ENCODE measurements at places on chromosomes 5 and 9. TPM values are rescaled to one million over a fixed set of nuclear protein-coding genes. Genes with fewer than 3 reads are reported as not detected.

- peak; percentile 44 for DNase-seq
Measured at GRCh38 chr9:20640331-20641187, 18.3 kb upstream of the MLLT3 start.

DNA sequence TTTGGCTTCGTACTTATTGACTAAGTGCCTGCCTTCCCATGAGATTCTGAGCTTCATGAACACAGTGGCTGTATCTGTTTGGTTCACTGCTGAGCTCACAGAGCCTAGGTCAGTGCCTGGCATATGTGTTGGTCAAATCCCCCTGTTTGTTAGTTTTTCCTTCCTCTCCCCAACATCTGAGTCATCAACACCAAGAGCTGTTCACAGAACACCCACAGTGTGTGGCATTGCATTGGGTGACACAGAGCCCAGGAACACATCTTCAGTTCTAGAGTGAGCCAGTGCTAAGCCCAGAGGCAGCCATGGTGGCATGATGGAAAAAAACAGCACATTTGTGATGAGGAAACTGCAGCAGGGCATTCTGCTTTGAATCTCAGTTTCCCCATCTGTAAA lies 294.6 kb downstream of the SEC61B start:
- no peak for DNase-seq

Gene RNF224
- total RNA-seq = not detected

- DNase-seq = no peak
Measured at GRCh38 chr9:128429513-128430086, 8.9 kb downstream of the CERCAM start.

DNA sequence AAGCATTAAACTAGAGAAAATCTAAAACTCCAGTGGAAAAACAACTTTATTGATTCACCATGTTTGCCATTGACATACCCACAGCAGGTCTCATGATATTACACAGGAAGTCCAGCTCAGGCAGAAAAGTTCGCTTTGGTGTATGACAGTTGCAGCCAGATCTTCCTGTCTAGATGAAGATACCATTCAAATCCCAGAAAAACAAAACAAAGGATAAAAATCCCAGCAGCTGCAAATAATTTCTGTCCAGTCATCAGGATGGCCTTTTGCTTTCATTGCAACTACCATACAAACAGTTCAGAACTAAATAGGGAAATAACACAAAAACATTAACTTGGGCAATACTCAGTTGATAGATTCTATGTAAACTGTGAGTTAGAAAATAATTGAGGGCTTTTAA lies 136.0 kb upstream of the NREP start:
- DNase-seq = no peak

- DNase-seq = no peak
Measured at GRCh38 chr9:105846825-105847224, 152.5 kb downstream of the TMEM38B start.

DNA sequence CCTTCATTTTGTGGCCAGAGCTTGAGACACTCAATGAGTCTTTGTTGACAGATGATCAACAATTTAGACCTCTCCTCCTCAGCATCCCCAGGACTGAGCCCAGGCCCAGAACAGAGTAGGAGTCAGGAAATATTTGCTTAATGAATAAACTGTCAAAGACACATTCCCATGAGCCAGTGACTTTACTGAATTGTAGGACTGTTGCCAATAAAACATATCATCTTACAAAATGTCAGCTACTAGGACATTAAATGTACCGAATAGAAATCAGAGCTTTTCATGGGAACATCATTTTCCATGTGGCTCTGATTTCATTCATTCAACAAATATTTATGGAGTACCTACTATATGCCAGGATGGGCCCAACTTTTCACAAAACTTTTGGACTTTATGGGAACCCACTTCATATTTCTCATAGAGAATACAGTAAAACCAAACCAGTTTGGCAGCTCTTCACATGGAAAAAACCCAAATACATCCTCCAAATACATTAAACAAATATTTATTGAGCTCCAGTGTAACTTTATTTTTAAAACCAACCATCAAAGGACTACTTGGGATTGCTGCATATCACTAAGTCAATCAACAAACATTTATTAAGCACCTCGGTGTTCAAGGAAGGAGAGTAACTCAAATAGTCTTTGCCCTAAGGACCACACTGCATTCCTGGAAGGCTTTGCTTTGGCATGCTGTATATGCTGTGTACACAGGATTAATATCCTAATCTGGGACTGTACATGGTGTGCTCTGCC lies 11.4 kb downstream of the VDAC1 start:
- no peak for DNase-seq

DNA sequence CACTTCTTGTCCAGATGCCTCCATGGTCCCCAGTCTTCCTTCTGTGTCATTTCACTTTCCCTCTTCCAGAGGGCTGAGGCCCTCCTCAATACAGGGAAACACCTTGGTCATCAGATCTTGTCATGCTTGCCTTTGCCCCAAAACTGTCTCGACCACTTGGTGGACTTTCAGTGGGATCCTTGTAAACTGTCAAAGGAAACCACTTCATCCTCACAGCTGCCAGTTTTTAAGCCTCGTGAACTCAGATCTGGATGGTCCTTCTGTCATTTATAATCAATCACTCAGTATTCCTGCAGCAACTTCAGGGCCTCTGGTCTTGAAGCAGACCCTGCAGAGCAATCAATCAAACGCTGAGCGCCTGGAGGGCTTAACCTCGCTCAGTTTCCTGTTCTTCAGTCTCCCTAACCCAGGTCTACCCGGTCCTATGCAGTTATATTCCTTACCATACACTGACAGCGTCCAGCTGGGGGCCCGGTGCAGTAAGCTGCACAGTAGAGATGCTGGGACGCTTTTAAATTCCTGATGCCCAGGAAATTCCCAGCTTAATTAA lies 74.6 kb downstream of the GOLPH3 start:
- no peak for DNase-seq

Gene MEGF10
- 0.29 TPM for total RNA-seq

Gene IFNA1
- total RNA-seq = not detected

Gene PAPPA
- 0.60 TPM for total RNA-seq

Gene IL33
- total RNA-seq = 2.2 TPM

GRCh38 chr5:152456815-152457443 lies 51.9 kb upstream of the NMUR2 start:
- no peak for DNase-seq

DNA sequence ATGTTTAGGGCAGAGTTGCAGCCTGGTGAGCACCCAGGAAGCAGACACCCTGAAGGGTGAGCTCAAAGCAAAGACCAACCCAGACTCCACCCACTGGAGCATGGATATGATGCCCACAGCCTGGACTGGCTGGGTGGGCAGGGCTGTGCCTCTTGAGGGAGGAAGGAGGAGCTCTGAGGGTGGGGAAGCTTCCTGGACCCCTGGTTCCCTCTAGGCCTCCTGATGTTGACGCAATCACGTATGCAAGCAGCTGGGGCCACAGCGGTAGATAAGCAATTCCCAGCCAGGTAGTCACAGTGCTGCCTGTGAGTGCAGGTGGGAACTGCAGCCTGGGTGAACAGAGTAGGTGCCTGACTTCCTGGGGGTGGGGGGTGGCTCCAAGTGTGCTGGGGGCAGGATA lies 271.5 kb downstream of the CDK5RAP2 start:
- no peak for DNase-seq

DNA sequence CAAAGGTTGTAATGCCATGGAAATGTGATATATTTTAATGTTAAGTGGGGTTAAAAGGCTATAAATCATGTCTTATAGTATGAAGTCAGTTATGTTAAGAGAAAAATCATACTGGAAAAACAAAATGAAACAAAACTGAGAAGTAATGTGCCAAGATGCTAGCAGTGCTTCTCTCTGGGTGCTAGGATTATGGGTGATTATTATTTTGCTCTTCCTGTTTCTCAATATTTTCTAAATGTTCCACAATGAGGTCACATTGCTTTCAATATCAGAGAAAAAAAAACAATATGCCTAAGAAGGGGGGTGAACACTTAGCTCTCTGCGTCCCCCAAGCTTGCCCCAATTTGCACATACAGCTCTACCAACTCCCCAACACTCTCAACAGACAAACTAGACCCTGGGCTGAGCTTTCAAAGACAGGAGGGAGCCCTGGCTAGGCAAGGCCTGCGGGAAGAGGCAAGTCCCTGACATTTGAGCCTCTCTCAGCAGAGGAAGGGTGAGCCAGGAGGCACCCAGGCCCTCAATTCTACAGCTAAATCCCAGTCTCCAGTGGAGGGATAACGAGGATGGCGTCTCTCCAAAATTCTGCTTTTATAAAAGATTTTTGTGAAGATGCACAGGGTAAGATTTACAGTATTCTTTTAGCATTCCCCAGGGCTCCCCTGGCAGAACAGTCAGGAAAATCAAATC lies 24.4 kb downstream of the WHRN start:
- DNase-seq = no peak

Gene BTNL3
- 0.09 TPM for total RNA-seq

DNA sequence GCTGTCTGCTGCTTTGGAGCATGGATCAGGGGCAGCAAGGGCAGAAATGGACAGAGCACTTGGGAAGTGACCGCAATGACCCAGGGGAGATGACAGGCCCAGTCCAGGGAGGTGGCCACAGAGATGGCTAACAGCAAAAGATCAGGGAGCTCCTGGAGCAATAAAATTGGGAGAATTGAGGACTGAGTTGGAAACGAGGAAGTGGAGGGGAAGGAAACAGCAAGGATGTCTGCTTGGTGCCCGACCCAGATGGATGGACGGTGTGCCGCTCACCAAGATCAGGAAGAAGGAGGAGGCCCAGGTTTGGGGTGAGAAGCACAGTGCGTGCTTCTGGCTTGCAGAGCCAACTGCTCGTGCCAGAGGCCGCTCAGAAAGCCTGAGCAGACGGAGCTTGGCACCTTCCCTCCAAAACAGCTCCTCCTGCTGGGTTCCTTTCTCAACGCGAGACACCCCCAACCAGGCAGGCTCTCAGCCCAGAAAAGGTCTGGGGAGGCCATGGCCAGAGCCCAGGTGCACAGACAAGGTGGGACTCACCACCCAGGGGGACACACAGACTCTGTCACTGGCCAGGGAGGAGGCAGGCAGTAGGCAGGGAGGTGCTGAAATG lies 1.7 kb upstream of the SLC34A1 start:
- DNase-seq = peak; percentile 63

Gene MOB3B
- total RNA-seq = 10.5 TPM

DNA sequence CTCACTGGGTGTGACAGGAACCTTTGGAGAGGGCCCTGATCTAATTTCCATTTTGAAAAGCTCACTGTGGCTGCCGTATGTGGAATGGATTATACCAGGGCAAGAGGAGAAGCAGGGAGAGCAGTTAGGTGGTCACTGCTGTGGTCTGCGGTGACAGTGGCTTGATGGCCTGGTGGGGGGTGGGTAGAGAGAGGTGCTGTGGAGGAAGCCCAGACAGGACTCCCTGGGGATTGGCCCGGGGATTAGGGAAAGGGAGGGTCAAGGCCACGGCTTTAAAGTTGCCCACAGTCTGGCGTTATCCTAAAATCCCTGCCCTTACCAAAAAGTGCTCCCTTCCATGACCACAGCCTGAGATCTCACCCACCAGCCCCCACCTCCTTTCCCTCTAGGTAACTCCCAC lies 4.7 kb downstream of the B4GALT7 start:
- DNase-seq = no peak

DNA sequence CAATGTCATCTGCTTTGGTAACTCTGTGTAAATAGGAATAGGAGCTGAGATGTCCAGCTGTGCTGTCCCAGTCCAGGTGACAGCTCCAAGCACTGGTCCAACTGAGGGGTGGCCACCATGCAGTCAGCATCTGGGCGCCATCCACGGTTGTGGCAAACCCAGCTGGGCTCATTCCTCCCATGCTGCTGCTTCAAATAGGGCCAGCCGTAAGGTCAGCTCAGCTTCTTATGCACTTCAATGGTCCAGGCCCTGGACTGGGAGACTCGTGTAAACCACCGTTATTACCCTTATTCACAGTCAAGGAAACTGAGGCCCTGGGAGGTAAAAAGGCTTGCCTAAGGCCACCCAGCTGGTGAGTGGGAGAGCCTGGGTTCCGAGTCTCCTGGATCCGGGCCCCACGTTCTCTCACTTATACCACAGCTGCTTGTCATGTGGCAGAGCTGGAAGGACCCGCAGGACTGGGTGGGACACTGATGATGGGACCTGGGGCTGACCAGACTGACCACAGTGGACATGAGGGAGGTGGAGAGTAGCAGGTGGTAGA lies 38.7 kb upstream of the ANGPTL2 start:
- DNase-seq = no peak

DNA sequence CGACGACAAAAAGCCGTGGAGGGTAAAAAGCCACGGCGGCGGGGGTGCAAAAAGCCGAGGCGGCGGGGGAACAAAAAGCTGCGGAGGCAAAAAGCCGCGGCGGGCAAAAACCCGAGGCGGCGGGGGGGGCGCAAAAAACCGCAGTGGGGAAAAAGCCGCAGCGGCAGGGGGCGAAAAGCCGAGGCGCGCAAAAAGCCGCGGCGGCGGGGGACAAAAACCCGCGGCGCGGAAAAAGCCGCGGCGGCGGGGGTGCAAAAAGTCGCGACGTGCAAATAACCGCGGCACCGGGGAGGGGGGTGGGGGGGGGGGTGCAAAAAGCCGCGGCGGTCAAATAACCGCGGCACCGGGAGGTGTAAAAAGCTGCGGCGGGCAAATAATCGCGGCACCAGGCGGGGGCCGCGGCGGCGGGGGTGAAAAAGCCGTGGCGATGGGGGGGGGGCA lies 511.5 kb downstream of the FOXD4L5 start:
- DNase-seq = peak; percentile 28

Gene SPEF2
- total RNA-seq = 8.3 TPM

GRCh38 chr9:109857336-109857735 lies 77.3 kb downstream of the PALM2AKAP2 start:
- DNase-seq = no peak

Gene FSTL4
- 1.1 TPM for total RNA-seq

DNA sequence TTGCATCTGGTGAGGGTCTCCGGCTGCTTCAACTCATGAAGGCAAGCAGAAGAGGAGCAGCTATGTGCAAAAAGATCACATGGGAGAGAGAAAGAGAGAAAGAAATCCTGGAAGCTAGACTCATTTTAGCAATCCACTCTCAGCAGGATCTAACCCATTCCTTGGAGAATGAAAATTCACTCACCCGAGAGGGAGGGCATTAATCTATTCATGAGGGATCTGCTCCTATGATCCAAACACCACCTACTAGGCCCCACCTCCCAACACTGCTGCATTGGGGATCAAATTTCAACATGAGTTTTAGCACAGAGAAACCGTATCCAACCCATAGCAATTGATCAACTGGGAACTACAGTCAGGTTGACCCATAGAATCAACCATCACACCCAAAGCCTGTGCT lies 98.1 kb upstream of the SV2C start:
- no peak for DNase-seq

Gene FGF18
- total RNA-seq = 0.28 TPM

Gene WWC1
- total RNA-seq = 53.2 TPM

Gene IL5
- not detected for total RNA-seq

Data from pancreas (tissue), 10 donors.